ENCODE measurements at places on chromosomes 16 and 17. TPM values are rescaled to one million over a fixed set of nuclear protein-coding genes. Genes with fewer than 3 reads are reported as not detected.

GRCh38 chr16:8941718-8942344 lies 21.9 kb downstream of the USP7 start:
- no peak for DNase-seq

- DNase-seq, result peak; percentile 37
Measured at GRCh38 chr17:19313746-19314651, 48.5 kb downstream of the B9D1 start.

DNA sequence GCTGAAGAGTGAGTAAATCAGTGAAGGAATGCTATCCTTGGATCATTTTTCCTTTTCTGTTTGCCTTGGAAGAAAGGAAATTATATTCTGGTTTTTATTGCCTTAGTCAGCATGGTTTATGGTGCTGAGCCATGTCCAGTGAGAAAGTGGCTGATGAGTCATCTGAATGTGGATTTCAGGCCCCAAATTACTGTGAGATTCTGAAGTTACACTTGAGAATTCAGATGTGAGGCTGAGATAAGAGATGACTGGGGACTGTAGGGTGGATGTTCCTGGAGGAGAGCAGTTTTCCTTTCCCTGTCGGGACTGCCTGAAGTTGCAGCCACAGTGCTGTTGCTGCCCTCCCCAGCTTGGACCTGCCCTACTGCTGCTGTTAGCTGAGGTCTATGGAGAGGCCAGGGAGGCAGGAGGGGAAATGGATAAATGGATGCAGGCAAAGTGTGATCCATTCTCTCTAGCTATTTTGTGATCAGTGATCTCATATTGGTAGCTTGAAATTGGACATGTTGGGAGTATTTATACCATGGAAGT lies 4.2 kb upstream of the MAP3K14 start:
- peak; percentile 96 for DNase-seq

DNA sequence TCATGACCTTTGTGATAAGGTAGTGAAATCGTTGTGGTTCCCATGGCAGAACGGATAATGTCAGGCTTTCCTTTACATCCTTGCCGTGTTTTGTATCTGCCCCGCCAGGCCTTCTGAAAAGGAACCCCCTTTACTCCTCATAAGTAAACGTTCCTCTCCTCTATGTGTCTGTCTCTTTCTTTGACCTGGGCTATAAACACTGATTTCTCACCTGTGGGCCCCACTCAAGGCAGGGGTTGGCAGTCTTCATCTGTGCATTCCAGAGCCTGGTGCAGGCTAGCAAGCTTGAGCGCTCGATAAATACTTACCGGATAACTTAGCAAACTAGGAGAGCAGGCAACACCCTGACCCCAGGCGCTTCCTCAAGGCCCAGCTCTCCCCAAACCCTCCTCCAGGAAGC lies 7.3 kb upstream of the HAP1 start:
- no peak for DNase-seq

Gene TPSD1
- total RNA-seq, result not detected

Gene CCL5
- not detected for total RNA-seq

Gene CLEC18B
- 1.8 TPM for total RNA-seq
